ENCODE measurements at places on chromosomes 3 and 15.

- DNase-seq, result no peak
Observed at GRCh38 chr15:26084771-26085170, 221.6 kb upstream of the ATP10A start.

GRCh38 chr15:95459273-95459672 lies 871.2 kb upstream of the NR2F2 start:
- no peak for DNase-seq

DNA sequence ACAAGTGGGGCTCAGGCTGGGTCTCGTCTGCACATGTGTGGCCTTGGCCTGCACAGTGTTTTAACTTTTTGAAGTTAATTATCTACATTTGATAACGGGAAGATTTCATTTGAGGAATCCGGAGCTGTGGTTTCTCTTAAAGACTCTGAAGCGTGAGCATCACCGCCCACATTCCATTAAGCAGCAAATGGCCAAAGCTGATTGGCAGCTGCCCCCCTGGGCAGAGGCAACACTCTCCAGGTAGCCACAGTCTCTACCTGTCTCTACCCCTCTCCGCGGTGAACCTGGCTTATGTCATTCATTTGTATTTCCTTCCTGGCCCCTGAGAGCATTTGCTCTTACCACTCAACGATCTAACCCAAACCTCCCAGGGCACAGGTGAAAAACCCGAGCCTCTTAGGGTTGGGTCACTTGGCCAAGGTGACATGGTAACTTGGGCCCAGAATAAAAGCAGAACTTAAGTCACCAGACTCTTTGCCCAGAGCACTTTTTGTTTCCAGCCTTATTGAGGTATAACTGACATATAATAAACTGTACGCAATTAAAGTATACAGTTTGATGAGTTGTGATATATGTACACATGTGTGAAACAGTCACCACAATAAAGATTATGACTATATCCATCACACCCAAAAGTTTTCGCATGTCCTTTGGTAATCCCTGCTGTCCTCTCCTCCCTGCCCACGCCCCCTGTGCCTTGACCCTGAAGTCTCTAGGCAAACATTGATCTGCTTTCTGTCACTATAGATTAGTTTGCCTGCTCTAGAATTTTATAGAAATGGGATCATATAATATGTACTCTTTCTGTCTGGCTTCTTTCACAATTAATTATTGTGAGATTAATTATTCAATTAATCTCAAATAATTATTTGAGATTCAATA lies 245.7 kb upstream of the HES1 start:
- DNase-seq, result no peak

GRCh38 chr3:24270204-24270691 lies 224.4 kb downstream of the THRB start:
- DNase-seq, result no peak

- DNase-seq, result peak; percentile 8
Observed at GRCh38 chr3:44992555-44993470, 16.8 kb downstream of the EXOSC7 start.

DNA sequence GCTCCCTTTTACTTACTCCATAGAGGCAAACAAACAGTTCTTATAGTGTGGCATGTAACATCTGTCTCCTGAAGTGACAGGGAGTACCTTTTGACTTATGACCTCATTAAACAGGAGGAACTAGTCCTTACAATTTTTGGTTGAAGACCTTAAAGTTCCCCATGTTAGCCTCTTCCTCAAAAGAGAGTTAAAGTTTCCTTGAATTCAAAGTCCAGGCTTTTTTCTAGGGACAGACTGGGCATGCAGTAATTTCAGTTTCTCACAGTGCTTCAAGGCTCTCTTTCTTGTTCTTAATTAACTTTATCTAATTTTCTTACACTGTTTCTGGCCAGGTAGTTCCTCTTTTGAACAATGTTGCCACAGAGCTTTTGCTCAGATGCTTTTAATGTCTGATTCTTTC lies 12.1 kb downstream of the GOLM2 start:
- DNase-seq, result no peak

DNA sequence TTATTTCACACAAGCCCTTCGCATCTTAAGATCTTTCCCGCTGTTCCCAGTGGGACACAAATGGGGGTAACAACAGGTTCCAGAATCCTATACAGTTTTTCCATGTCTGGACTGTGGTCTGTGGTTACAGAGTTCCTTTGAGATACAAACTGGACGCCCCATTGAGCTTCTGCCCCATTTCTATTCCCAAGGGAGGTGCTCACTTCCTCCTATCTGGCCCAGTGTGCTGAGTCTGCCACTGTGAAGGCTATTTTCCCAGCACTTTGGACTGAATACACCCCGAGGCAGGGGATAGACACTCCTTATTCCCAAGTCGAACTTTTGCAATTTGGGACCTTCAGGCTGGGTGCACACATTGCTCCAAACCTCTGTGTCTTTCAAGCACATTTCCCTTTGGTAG lies 44.0 kb downstream of the MESD start:
- no peak for DNase-seq

- no peak for DNase-seq
Observed at GRCh38 chr3:190404715-190405114, 16.8 kb downstream of the CLDN16 start.

DNA sequence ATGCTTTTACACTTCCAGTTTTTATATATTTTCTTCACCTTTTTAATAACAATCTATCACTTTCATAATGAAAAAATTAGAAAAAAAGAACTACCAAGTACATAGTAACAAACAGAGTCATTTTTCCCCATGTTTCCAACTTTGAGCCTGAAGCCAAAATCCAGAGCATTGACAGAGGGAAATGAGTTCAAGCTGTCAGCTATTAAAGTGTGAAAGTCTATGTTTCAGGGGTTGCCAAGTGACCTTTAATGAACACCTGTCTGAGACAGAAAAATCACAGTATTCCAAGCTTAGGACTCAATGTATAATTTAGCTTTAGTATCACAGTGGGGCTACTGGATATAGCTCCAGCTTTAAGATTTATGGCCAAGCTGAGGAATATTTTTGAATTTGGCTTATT lies 128.3 kb upstream of the GADL1 start:
- DNase-seq, result no peak

- no peak for DNase-seq
Observed at GRCh38 chr3:177626045-177626444, 428.8 kb upstream of the TBL1XR1 start.

- DNase-seq, result no peak
Observed at GRCh38 chr3:171187706-171188290, 161.3 kb upstream of the SLC2A2 start.

DNA sequence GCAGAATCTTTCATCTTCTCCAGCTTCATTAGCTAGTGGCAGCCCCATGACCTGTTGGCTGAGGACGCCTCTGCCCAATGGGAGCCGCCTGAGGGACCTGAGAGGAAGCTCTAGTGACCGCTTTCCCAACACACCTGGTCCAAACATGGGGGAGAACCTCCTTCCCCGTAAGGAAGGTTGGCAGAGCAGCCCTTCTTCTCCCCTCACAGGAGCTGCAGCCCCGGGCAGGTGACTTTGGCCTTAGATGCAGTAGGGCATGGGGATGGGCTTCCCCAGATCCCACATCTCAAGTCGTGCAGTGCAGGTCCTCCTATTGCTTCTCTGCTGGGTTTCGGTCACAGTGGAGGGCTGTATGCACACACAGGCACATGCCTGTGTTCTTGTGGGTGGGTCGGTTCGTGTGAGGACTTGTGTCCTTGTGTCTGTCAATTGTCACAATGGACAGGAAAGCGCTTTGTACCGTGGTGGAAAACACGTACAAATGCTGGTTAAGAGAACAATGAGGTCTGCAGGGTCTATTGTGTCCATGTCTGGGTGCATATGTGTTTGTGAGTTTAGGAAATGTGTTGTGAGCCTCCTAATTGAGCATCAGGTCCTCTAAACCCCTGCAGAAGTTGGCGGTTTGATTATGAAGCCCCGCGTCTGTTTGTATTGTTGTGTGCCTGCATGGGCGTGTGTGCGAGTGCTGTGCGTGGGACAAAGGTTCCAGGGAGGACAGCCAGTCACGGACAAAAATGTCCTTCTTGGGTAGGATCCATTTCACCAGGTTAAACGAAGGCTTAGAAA lies 1.4 kb downstream of the ISLR2 start:
- DNase-seq, result no peak

DNA sequence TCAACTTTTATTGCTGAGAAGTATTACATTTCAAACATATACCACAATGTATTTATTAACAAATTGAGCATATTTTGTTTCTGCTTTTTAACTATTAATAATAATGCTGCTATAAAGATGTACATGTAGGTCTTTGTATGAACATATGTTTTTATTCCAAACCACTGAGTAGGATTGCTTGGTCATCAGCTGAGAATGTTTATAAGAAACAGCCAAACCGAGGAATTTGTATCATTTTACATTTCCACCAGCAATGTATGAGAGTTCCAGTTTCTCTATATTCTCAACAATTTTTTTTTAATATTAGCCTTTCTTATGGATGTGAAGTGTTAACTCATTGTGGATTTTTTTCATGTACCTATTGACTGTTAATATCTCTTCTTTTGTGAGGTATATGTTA lies 119.5 kb upstream of the MDFIC2 start:
- DNase-seq, result no peak

DNA sequence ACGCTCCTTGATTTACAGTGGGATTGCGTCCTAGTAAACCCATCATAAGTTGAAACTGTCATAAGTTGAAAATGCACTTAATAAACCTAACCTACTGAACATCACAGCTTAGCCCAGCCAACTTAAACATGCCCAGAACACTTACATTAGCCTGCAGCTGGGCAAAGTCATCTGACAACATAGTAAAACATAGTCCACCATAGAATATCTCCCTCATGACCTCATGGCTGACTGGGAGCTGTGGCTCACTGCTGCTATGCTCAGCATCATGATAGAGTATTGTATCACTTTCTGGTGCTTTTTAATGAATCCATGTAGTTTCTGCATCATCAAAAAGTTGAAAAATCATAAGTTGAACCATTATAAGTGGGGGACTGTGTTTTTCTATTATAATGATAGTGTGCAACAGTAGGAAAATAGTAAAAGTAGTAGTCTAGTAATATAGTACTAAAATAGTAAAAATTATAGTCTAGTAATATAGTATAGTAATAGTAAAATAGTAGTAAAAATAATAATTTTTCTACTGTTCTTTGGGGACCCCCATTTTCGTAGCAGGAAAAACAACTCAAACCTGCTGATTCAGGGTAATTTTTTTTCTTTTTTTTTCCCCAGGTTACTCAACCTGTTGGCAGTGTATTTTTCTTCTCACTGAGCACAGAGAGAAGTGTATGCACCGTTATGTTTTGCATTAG lies 233.5 kb downstream of the MYRIP start:
- DNase-seq, result no peak

- DNase-seq, result no peak
Observed at GRCh38 chr3:69441040-69441439, 55.2 kb upstream of the FRMD4B start.

- no peak for DNase-seq
Observed at GRCh38 chr3:62622553-62623174, 249.3 kb upstream of the FEZF2 start.

DNA sequence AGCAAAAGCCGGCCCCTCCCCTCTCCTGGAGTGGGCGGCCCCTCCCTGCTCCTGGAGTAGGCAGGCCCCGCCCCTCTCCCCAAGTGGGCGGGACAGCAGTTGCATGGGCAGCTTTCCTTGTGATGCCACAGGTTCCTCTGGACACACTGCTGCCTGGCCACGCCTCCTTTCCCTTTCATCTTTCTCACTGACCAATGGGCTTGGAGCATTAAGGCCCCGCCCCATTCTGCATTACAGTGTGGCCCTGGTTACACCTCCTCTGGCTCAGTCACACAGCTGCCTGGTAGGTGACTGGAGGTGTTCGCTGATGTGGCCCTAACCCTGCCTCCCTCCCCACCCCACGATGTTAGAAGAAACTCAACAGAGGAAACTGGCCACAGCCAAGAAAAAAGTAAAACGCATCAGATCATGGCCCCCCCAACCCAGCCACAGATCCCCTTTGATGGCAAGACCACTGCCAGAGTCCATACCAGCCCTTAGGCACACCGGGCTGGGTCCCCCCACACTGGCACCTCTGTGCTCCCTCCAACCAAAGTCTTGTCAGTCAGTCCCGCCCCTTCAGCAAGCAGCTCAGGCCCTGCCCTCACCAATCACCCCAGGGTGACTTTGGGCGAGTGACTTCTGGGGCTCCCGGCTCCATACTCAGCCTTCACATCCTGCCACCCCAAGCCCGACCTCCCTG lies 84.3 kb downstream of the ADAMTS7 start:
- no peak for DNase-seq

GRCh38 chr15:68341760-68342725 lies 64.5 kb downstream of the FEM1B start:
- DNase-seq, result no peak

- no peak for DNase-seq
Observed at GRCh38 chr3:106421909-106422308, 553.1 kb upstream of the CBLB start.

- DNase-seq, result no peak
Observed at GRCh38 chr15:91124132-91124531, 24.1 kb downstream of the SV2B start.

- DNase-seq, result no peak
Observed at GRCh38 chr3:166307756-166308350, 470.6 kb upstream of the BCHE start.

DNA sequence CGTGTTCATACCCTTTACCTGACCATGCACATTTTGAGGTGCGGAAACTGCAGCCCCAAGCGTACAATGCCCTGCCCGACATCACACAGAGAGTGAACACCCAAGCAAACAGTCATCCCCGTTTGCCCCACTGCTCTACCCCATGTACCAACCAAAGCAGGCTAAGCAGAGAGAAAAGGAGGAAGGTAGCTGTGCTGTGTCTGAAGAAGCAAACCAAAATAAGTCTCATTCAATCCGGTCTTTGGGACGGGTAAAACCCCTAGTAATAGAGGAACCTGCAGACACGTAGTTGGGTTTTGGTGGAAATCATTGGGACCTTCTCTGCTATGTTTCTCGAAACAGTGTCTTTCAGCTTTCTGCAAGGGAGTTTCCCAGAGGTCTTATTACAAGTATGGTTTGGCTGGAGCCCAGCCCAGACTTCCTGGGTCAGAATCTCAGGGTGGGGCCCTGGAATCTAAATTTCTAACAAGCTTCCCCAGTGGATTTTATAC lies 164.6 kb upstream of the HES1 start:
- DNase-seq, result no peak

- DNase-seq, result no peak
Observed at GRCh38 chr3:58658508-58658907, 8.1 kb downstream of the FAM3D start.
